NT2/D1 (cell line): ENCODE measurements at places on chromosomes 1 and 21.

DNA sequence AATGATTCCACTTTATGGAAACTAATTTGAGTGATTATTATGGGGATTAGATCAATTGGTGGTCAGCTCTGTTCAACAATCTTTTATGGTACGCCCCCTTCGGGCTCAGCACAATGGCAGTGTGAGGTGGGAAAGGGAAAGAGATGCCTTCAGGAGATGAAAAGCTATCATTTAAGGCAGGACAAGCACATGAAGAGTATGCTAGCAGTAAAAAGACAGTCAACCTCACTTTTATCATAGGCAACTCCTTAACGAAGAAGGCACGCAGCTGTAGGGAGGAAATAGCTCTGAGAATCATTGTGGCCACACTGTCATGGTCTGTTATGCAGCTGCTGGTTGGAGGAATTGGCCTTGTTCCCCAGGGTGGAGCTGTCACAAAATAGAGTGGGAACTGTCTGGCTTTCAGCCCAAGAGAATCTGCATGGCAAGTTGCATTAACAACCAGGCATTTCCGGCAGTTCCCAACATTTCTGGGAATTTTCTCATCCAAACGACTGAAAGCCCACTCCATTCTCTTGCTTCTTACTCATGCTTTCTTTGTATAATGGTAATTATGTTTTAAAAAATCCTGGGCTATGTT lies 54.4 kb upstream of the BCL10 start:
- DNase-seq, result no peak

DNA sequence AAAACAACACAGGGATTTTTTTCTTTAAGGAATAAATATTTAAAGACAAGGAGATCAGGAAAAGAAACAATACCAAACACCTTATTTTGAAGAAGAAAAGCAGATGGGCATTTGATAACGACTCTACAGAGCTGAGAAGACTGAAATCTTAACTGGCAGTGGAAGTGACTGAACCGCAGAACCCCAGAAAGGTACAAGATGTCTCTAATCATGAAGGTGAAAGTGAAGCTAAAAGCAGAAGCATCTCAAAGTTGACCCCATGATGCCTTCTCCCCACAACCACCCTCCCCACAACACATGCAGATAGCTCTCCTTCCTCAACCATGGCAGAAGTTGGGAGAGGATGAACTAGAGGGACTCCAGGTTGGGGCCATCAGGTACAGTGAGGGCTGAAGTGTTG lies 129.6 kb downstream of the ZNF648 start:
- no peak for DNase-seq

- no peak for DNase-seq
Measured at GRCh38 chr1:41695118-41695745, 210.7 kb upstream of the EDN2 start.

GRCh38 chr1:31241321-31241720 lies 1.6 kb upstream of the NKAIN1 start:
- DNase-seq, result no peak

DNA sequence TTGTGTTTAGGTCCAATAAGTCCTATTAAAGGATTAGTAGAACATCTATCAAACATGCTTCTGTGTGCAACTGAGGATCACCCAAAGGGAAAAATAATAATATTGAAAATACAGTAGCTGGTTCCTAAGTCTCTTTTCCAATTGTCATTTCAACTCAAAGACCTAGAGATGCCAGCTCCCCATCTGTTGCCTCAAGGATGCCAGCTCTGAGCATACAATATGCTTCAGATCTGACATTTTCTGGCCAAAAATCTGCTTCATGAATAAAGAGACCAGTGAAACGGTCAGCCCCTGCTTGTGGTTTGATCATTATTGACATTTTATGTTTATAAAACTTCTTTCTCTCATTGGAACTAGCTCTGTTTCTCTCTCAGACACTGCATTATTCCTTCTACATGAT lies 72.9 kb downstream of the CCDC185 start:
- DNase-seq, result no peak

- DNase-seq, result no peak
Measured at GRCh38 chr1:242629396-242629795, 104.9 kb upstream of the PLD5 start.

DNA sequence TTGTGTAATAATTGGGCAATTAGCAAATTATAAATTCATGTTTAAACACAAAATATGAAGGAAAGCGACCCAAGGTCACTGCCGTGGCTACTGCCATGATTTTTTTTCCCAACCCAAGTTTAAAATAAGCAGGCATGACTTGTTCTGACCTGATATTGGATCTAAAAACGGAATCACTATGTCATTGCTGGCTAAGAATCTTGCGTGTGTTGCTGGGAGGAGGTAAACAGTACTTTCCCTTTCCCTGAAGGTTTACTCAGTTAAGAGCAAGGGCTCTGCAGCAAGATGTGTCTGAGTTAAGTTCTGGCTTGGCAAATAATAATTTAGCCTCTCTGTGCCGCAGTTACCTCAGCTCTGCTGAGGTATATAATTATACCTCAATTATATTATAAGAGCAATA lies 125.7 kb upstream of the L1TD1 start:
- no peak for DNase-seq

GRCh38 chr1:152426731-152427130 lies 12.7 kb upstream of the CRNN start:
- DNase-seq, result no peak

DNA sequence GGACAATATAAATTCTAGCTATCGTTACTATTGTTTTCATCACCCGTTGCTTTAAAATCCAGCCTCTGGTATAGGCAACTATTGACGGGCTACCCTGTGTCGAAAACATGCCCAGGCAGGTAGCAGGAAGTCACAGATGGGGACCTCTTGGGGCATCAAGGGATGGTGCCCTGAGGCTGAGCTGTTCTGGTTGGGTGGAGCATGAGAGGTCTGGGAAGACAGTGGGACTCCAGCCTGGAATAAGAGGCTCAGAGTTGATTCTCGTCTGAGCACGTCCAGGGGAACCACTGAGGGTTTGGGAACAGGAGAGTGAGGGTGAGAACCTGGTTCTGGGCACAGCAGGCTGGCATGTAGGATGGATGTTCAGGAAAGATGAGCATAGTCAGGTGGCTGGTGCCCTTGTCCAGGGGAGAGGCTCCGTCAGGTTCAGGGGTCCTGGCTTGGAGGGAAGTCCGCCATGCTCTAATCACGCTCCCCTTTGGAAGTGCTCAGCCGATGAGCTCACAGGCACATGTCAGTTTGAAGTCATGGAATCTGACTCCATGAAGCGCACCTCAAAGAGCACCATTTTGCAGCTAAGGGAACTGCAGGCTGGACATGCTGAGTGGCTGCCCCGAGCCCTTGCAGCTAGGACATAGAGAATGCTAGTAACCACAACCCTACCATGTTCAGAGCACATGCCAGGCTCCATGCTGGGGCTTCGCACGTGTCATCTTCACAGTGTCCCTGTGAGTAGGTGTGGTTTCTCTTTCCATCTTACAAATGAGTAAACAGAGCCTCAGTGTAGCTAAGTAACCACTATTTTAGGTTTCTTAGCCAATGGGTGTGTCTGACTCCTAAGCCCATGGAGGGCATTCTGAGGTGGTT lies 21.0 kb downstream of the PCSK9 start:
- no peak for DNase-seq

DNA sequence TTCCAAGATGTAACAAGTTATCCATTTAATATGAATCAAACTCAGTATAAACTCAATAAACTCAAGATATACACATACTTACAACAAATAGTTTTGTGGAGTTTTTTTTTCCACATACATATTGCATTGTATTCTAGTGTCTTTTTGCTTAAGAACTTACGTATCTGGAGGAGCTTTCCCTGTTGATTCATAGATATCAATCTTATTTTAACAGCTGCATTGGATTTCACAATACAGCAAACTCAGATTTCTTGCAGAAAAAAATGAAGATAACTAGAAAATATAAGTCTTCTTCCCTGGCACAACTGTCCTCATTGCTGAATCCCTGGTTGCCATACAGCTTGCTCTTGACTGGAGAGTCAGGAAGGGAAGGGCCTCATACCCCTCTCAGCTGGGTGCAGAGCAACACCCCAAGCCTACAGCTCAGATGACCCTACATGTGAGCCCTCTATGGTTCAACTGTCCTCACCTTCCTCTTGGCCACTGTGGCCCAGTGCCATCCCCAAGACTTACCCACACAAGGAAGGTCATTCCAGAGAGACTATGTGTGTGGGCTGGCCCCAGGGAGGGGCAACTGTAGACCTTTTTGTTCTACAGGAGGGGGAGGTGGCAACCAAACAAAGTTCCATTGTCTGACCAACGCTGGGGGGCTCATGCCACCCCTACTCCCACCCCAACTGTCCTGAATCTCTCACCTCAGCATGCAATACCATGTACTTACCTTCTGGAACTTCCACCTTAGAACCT lies 1.7 kb downstream of the MPZ start:
- DNase-seq, result no peak

DNA sequence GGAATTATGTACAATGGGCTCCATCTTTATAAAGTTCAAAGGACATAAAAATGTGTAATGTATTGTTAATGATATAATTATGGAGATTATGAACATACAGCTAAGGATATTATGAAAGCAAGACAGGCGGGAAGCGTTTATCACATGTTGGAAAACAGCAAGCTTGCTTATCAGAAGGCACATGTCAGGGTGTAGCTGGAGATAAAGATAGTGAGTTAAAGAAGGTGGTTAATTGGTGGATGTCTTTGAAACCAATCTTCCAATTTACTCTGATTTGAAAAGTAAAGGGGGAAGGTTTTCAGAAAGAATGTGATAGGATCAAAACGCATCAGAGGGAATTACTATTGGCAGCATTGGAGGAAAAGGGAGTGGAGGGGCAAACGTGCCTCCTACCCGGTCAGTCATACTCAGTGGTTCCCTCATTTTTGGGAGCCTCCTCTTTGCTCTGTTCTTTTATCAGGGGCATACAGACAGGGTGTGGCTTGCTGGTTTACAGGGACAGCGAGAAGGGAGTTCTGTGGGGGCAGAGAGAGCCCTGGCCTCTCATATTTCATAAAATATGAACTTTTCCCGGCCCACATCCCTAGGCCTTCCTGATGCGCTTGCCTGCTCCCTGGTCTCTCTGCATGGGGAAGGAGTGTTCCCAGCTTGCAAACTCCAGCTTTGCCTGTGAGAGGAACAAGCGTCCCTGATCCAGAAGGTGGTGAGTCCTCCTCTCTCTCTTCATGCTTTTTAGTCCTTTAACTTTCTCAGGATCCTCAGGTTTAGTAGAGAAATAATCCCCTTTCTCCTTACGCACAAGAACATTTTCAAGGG lies 8.0 kb upstream of the SVBP start:
- no peak for DNase-seq

- no peak for DNase-seq
Measured at GRCh38 chr1:224640587-224640986, 24.5 kb downstream of the CNIH3 start.

DNA sequence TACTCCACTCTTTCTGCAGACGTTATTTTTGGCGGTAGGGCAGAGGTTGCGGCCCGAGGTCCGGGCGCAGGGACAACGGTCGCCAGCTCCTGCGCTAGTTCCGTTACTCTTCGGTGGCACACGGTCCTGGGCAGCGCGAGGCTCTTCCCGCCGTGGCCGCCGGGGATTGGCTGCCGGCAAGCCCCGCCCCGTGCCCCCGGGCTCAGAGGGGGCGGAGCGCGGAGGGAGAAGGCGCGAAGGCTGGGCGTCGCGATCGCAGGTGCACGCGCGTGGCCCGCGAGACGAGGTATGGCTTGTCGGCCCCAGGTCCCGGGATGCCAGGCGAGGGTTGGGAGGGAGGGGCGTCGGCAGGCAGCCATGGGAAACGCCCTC lies 518 bp upstream of the SHE start:
- DNase-seq, result no peak

- no peak for DNase-seq
Measured at GRCh38 chr1:241714321-241715218, 62.5 kb downstream of the WDR64 start.

GRCh38 chr1:40645118-40645680 lies 20.3 kb downstream of the RIMS3 start:
- DNase-seq, result no peak

DNA sequence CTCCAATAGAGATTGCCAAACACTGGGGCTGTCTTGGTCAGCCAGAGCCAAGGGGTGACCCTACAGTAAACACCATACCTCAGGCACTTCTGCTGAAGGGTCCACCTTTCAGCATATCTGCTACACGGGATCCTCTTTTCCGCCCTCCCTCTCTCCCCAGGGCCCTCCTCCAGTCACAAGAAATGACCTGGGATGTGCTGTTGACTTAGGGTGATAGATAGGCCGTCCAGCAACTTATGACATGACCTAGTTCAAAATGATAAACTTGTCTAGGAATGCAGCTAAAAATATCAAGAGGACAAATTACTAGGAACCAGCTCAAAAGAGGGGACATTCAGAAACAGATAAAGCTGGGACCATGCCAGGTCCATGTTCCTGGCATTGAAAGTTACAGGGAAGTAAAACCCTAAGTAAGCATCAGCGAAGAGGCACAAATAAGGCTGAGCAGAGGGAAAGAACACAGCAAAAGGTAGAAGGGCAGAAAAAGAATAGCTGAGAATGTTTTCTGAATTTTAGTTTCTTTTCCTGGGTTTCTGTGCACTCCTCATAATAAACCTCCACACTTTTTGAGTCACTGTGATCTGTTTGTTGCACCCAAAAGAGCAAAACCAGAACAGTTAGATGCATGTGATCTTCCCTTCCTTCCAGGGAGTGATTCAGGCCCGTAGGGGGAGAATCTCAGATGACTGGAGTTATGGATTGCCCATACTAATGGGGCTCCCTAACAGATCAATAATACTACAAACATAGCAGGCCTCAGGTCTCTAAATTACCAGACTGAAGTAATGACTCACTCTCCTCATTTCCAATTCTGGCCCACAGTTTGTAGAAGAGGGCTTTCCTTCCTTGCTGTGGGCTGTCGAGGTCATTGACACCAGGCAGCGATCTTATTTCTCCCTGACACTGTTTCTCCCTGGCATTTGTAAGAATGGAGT lies 48.9 kb upstream of the F3 start:
- DNase-seq, result no peak

DNA sequence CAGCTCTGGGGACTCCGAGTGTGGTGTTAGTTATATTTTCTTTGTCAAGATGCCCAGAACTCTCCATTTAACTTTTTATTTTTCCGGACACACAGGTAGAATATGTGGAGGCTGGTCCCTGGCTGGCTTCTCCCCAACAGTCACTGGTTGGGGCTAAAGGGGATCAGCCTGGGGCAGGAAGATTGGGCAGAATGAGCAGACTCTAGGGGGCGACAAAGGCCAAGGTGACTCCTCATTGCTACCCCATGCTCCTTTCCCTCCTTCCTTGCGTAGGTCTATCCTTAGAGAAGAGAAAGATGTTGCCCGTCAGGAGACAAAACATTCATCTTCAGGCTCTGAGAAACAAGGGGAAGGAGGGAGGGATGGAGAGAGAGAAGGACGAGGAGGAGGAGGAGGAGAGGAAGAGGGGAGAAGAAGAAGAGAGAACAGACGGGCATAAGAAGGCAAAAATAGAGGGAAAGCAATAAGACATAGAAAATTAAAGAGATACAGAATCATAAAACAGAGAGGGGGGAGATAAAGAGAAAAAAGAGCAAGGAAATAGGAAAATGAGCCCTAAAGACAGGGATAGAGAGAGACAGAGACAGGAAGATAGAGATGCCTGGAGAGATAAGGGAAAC lies 89.9 kb downstream of the FOXD2 start:
- DNase-seq, result no peak
